ENCODE measurements at places on chromosomes 3 and 15.

DNA sequence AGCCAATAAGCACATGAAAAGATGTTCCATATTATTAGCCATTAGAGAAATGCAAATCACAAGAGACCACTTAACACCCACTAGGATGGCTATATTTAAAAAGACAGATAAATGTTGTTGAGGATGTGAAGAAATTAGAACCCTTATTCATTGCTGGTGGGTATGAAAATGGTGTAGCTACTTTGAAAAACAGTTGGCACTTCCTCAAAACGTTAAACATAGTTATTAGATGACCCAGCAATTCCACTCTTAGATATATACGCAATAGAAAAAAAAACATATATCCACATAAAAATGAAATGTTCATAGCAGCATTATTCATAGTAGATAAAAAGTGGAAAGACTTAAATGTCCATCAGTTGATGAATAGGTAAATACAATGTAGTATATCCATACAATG, 47.1 kb upstream of the TERB2 start:
- DNase-seq = no peak

DNA sequence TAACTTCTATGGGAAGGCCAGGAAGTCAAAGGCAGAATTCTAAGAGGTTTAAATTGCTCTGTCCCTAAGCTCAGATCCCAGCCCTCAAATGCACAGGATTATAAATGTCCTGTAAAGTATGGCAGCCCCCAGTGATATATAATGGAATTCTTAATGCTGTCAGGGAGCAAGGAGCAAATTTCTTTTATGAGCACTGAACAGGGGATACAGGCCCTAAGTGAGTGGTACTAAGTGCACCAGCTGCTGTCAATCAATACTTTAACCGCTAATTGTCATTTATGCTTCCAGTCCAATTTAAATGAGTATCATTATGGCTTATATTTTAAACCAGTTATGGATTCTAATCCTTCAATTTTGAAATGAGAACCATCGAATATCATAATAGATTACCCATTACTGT, 4.7 kb downstream of the SLC9A9 start:
- no peak for DNase-seq

DNA sequence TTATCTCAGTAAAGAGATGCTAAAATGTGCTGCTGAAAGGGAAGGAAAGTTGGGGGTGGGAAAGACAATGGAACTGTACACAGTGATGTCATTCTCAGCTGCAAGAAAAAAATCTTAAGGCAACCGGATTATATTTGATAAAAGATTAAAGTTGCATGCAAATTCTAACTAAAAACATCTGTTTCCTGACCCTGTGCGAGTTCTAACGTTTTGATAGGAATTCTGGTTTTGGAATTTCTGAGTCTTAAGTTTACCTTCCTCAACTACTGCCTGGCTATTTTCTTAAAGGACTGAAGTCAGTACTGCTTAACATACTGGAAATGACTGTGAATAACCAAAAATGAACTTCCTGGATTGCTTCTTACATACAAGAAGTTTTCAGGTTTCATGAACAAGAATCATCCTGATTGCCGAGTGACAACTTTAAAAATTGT, 115.5 kb downstream of the SLC25A26 start:
- DNase-seq = no peak

- no peak for DNase-seq
These were observed 1.7 kb downstream of the KLHL25 start for GRCh38 chr15:85792912-85793590.

- DNase-seq = no peak
These were observed 29.2 kb downstream of the APH1B start for GRCh38 chr15:63306492-63307073.

DNA sequence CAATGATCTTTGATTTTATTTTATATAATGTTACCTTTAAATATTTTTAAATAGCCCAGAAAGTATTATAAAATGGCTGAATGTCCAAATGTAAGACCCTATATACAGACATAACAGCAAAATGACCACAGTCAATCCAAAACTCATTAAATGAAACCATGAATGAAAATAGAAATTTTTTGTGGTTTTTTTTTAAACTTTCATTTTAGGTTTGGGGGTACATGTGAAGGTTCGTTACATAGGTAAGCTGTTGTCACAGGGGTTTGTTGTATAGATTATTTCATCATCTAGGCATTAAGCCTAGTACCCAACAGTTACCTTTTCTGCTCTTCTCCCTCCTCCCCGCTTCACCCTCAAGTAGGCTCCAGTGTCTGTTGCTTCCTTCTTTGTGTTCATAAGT, 108.8 kb downstream of the FAIM start:
- DNase-seq = no peak

GRCh38 chr15:75704263-75704615, 8.4 kb downstream of the CSPG4 start:
- no peak for DNase-seq

DNA sequence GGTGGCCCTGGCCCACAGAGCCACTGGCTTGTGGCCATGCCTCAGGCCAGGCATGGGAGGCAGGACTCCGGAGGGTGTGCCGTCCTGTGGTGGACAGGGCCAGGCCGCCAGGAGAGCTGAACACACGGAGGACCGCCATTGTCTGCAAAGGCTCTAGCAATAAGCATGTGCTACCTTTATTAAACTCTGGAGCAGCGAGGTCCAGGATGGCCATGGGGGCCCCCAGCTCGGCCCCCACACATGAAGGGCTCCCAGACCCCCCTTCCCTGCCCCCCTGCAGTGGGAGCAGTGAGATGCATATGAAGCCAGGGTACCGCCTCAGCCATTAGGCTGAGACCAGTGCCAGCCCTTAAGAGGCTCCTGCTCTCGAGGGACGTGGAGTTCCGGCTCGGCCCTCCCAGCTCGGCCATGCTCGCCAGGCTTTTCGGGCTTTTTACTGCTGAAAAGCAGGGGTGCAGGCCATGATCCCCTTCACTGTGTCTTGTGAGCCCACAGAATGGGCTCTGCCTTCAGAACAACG, 2.7 kb downstream of the AMIGO3 start:
- no peak for DNase-seq

DNA sequence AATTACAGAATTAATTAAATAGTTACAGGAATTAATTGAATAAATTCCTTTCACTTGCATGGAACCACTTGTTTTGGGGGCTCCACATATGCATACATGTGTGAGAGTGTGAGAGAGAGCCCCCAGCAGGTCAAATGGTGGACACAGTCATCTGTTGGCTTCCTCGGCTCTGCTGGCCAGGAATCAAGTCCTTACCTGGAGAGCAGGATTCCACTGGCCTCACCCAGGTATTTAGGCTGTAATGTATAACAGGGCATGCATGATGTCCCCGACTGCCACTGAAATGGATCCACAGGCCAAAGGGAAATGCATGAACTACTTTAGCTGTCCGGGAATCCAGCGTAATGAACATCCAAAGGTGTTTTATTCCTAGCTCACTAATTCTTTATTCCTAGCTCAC, 139.7 kb upstream of the SMAD3 start:
- DNase-seq = no peak

- no peak for DNase-seq
These were observed 104.5 kb downstream of the RPLP1 start for GRCh38 chr15:69557020-69557706.

DNA sequence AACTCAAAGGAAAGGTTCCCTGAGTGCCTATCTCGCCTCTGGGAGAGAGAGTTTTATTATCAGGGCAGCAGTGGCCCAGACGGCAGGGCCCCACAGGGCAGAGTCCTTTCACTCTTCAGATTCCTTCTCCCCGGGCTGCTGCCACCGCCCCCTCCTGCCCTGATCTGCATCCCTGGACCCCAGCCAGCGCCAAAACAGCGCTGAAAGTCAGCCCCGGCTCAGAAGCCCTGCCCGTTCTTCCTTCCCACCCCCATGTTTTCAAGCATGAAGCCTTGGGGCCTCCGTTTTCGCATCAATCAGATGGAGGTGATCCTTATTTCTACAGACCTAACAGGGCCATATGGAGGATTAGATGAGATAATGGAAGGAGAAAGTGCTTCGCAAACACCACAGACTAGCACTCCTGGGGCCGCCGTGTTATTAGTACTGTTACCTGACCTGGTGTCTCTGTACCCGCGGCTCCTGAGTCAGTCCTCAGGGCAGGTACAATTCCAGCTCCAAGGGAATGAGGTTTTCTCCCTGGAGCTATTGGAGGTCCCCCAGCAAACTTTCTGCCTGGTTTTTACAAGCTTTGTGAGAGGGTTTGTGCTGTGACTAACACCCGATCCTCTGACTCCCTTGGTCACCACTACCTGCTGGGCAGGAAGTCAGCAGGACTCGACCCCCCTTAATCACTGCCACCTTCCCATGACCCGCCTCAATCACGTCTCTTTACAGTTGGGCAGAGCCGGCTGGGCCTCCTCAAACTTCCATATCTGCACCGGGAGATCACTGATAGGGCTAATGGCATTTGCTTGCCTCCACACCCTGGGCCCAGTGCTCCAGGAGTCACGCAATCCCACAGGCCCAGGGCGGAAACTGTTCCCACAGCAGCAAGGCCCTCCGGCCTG, 39.5 kb upstream of the TSEN2 start:
- no peak for DNase-seq

- DNase-seq = no peak
These were observed 223.4 kb downstream of the SNRPN start for GRCh38 chr15:25177955-25178801.

GRCh38 chr3:47018269-47018611, 38.8 kb downstream of the NBEAL2 start:
- no peak for DNase-seq

DNA sequence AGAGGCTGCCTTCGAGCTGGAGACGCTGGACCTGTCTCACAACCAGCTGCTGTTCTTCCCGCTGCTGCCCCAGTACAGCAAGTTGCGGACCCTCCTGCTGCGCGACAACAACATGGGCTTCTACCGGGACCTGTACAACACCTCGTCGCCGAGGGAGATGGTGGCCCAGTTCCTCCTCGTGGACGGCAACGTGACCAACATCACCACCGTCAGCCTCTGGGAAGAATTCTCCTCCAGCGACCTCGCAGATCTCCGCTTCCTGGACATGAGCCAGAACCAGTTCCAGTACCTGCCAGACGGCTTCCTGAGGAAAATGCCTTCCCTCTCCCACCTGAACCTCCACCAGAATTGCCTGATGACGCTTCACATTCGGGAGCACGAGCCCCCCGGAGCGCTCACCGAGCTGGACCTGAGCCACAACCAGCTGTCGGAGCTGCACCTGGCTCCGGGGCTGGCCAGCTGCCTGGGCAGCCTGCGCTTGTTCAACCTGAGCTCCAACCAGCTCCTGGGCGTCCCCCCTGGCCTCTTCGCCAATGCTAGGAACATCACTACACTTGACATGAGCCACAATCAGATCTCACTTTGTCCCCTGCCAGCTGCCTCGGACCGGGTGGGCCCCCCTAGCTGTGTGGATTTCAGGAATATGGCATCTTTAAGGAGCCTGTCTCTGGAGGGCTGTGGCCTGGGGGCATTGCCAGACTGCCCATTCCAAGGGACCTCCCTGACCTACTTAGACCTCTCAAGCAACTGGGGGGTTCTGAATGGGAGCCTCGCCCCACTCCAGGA, 21.1 kb downstream of the NRROS start:
- no peak for DNase-seq

All from NCI-H1417 (cell line).